ENCODE measurements at places on chromosomes 12 and 14.

DNA sequence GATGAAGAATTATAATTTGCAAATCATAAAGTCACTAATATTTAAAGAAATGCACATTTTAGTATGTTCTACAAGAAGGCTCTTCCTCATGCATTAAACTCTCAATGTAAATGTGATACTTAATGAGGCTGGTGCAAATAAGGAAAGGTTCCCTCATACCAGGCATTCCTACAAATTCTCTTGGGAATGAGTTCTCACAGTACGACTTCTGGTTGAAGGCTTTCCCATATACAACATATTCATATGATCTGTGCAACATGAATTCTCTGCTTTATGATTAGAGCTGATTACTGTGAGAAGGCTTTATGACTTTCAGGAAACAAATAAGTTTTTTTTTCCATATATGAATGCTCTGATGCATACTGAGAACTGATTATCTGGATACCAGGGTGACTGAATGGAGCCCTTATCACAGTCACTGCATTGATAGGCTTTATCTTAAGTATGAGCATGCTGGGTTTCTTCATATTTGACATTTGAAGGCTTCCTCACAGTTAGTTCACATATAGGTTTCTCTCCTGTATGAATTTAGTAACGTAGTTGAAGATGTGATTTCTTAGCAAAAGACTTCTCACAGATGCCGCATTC is 293.9 kb downstream of the RAD51B start:
- DNase-seq, result no peak

DNA sequence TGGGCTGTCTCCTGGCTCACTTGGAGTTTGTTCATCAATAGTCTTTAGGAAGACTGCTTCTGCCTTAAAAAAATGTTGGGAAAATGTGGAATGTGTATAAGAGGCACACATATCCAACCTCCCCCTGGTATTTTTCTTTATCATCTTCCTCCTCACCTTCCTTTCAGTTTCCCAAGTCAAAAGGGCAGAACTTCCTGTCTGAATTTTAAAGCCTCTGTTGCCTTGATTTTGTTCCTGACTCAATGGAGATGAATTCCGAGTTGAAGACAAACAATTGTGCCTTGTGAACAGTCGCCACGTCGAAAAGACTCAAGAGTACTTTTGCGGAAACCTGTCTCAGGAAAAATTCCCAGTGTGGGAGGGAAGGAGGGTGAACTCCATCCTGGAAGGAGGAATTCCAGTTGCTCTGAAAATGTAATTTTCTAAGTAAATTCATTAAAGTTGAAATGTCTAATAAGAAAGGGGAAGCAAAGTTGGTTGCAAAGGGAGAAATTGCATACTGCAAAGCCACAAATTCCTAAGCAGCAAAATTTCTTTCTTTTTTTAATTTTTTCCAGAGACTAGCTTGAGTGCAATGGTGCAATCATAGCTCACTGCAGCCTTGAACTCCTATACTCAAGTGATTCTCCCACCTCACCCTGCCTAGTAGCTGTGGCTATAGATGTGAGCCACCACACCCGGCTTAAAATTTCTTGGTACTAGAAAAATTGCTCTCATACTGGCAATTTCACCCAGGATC is 50.2 kb upstream of the ELK3 start:
- DNase-seq, result peak; percentile 25

DNA sequence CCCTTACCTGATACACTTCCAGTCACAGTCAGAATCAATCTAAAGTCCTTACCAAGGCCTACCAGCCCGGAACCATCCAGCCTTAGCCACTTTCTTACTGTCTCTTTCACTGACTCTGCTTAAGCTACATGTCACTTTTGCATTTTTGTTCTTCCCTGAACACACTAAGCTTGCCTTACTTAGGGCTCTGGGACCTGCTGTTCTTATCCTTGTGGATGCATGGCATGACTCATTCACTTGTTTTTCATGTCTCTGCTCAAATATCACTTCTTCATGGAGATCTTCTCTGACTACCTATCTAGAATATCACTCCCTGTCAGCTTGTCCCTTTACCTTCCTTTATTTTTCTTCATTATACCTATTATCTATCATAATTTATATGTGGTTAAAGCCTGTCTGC is 65.6 kb upstream of the ZDHHC17 start:
- no peak for DNase-seq

GRCh38 chr14:100323942-100324307 is 786 bp downstream of the SLC25A47 start:
- peak; percentile 51 for DNase-seq

GRCh38 chr12:9367201-9367600 is 159.0 kb upstream of the PZP start:
- DNase-seq, result peak; percentile 86

DNA sequence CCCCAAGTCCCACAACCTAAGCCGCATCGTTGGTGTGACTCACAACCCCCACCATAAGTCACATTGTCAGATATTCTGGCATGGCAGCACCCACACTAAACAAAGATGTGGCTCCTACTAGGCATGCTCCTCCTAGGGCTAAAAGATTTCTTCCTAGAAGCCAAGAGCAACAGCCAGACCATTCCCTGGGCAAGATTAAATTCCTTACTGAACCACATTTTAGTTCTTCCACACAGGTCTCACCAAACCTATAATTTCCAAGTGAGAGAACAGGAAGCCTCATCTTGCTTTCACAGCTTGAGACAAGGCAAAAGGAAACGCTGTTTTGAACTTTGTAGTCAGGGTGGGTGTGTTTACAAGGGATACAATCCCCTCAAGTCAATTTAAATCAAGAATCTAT is 632.8 kb downstream of the DIO2 start:
- DNase-seq, result no peak

- no peak for DNase-seq
Measured at GRCh38 chr14:93055651-93056115, 60.0 kb downstream of the ITPK1 start.

DNA sequence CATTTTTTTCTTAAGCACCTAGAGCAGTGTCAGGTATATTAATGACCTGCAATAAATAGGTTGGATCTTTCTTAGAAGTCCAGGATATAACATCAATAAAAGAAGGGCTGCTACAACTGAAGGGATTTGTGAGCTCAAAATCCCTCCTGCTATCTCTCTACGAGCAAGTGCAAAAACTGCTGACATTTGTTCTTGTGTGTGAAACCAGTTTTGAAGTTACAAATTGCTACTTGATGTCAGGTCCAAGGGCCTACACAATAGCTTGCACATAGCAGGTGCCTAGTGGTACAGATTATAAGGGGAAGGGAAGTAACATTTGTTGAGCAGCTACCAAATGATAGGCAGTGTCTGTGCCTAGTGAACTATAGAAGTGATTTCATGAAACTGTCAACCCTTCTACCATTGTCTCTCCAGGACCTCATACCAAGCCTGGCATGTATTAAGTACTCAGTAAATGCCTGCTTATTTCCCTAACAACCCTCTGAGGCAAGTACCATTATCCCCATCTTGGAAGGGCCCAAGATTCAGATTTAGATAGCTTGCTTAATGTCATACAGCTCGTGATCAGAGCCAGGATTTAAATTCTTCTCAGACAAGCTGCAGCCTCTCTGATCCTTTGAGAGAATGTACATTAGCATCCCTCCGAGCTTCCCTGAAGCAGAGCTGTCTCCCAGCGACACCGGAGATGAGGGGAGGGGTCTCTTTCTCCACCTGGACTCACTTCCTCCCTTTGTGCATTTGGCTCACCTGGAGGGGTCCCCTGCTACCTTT is 300.3 kb downstream of the ZFP36L1 start:
- DNase-seq, result no peak

- DNase-seq, result no peak
Measured at GRCh38 chr14:42734041-42734440, 1127.4 kb downstream of the LRFN5 start.

DNA sequence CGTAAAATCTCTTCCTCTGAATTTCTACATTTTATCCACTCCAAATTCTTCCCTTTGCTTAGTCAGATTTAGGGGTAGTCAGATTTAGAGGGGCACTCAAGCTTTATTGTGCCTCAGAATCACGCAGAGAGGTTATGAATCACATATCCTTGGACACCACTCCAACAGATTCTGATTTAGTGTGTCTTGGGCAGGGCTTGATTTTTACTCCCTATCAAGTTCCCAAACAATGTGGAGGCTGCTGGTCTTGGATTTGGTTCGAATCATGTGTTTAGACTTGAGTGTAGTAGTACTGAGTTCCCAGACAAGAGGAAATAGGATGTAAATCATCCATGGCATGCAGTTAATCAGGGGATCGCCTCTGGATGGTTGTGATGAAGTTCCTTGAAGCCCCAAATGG is 298.1 kb upstream of the CLEC14A start:
- DNase-seq, result no peak

DNA sequence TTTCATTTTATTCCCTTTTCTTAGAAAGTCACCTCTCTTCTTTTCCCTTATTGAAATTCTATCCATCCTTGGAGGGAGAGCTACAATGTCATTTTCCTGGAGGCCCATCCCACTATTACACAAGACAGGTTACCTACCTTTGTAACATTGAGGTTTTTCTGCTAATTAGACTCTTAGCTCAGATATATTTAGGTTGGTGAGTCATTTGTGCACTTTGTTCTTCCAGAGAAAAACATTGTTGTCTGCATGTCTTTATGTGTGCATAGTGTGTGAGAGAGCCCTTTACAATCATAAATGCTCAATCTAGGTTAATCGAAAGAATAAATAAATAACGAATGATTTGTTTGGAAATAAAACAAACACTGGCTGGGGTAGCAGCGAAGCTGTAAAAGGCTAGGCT is 191.8 kb downstream of the DACT1 start:
- no peak for DNase-seq

- no peak for DNase-seq
Measured at GRCh38 chr12:62928632-62929031, 6.3 kb downstream of the PPM1H start.

DNA sequence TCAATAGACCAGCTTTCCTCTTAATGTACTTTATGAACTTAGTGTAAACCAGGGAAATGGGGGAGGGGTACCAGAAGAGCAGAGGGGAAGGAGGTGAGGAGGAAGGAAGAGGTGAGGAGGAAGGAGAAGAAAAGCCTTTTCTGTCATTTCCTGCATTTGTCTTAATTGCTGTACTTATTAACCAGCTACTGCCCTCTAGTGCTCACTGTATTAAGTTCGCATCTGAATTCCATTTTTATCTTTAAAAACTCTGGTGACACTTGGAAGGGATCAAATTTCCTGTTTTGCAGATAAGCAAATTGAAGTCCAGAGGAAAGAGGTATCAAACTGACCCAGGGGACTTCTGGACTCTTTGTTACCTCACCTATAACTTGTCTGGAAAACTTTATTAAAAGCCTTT is 22.2 kb downstream of the MANSC1 start:
- DNase-seq, result peak; percentile 79

DNA sequence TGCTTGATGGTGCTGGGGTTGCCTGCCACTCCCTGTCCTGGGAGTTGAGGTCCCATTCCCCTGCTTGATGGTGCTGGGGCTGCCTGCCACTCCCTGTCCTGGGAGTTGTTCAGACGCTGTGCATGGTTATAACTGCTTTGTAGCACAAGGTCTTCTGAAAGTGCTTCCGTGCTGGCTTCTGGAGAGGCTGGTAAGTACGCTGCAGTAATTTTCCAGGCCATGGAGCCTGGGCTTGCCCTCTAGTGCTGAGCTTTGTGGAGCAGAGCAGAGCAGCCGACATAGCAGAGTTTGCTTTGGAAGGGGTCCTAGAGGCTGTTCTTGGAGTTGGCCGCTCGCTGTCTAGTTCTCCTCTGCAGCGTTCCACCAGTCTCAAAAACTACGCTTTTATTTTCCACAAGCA is 6.3 kb downstream of the B4GALNT3 start:
- DNase-seq, result no peak

- no peak for DNase-seq
Measured at GRCh38 chr12:24379433-24379832, 430.0 kb upstream of the SOX5 start.

DNA sequence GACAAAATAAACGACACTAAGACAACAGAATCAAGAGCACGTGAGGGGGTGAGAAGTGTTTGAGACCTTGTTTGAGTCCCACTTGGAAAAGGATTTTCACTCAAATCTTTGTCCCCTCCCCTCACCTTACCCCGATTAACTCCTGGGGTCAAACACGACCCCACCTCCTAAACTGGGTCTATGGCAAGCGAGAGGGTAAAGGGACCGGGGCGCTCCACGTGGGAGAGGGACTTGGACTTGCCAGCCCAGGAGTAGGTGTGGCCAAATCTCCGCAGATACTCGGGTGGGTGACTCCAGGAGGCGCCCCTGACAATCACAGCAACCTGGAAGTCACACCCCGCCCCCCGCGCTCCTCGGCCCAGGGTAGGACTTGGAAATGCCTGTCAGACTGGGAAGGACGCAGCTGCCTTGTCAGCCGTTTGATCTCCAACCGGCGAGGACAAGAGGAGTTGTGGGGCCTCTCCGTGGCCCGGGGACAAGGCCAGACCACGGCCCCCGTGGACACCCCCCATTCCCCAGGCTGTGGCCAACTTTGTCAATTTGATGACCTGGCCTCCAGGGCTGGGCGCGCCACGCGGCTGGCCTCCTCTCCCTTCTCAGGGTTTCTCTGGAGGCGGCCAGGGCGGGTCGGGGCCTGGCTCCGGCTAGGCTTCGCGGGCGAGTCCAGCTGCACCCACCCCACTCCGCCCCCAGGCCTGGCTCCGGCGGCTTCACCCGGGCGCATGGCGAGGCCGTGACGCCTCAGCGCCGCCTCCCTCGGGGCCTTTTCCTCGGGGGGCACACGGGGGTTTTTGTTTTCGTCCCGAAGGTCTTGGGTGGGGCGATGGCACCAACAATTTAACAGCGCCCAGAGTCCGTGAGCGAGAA is 1.1 kb upstream of the BCL11B start:
- DNase-seq, result no peak

DNA sequence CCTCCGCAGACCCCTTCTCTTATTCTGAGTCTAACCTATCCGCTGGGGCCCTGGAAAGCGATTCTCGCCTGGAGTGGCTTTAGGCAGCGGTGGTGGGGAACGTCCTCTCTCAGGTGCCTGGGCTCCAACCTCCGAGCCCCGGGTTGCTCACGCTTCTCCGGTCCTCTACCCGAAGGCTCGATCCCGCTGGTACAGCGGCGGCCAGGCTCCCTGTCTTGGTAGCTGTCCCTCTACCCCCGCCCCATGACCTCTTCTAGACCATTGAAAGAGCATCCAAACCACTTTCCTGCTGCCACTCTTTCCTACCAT is 505 bp upstream of the HEBP1 start:
- DNase-seq, result peak; percentile 66

DNA sequence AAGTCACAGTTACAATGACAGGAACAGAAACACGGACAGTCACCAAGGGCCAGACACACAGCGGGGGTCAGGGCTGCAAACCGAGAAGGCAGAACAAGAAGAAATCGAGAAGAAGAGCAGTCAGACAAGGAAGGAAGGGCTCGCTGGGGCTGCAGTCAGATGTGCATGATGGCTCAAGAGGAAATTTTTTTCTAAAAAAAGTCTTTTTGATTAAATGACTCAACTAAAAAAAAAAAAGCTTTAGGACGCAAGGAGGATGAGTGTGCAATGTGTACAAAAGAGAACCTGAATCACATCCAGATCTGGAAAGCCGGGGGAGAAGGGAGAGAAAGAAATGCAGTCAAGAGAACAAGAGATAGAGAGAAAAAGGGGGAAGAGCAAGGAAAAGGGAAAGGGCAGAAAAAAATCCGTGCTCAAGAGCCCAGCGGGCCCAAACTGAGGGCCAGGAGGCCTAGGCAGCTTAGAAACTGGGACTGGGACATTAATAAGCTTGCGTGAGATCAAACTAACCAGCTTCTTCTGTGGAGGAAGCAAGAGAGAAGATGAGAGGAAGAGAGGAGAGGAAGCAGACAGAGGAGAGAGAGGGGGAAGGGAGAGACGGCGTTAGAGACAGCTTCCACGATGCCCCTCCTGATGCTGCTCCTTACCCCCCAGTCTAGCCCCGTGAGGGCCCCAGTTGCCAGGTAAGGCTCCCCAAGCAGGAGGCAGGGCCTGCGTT is 6.7 kb downstream of the IFFO1 start:
- peak; percentile 63 for DNase-seq

- no peak for DNase-seq
Measured at GRCh38 chr12:132583736-132584135, 26.6 kb downstream of the LRCOL1 start.

All from suppressor macrophage (primary cell).